Immature natural killer cell (primary cell): ENCODE measurements at places on chromosomes 6 and 20. TPM values are rescaled to one million over a fixed set of nuclear protein-coding genes. Genes with fewer than 3 reads are reported as not detected.

Gene RSPO4
- not detected for polyA plus RNA-seq

Gene ERVFRD-1
- not detected for polyA plus RNA-seq

Gene ADGB
- polyA plus RNA-seq, result not detected

Gene MUCL3
- polyA plus RNA-seq, result not detected

Gene MRPL18
- 92.5 TPM for polyA plus RNA-seq

Gene HDGFL1
- not detected for polyA plus RNA-seq

Gene MCHR2
- polyA plus RNA-seq, result not detected

Gene PERP
- not detected for polyA plus RNA-seq

Gene HLA-DOA
- polyA plus RNA-seq, result 2.8 TPM

- no peak overlapping the region for H3K4me3 ChIP-seq
- no peak for DNase-seq
- H3K36me3 ChIP-seq, result no peaks in the 10 kb centered on the region
- H3K27me3 ChIP-seq, result peaks cover 2% of the 10 kb centered on the region
- no peak overlapping the region for H3K27ac ChIP-seq
Observed at GRCh38 chr6:14517516-14518105, 400.0 kb downstream of the CD83 start.

- H3K36me3 ChIP-seq, result no peaks in the 10 kb centered on the region
- no peak for DNase-seq
- H3K27me3 ChIP-seq, result no peaks in the 10 kb centered on the region
- no peaks in the 10 kb centered on the region for H3K4me1 ChIP-seq
- no peak overlapping the region for H3K27ac ChIP-seq
Observed at GRCh38 chr6:14770572-14770971, 475.3 kb upstream of the JARID2 start.

GRCh38 chr20:7912551-7912950, 27.7 kb downstream of the HAO1 start:
- no peak overlapping the region for H3K4me3 ChIP-seq
- no peaks in the 10 kb centered on the region for H3K4me1 ChIP-seq
- H3K27ac ChIP-seq, result no peak overlapping the region
- no peaks in the 10 kb centered on the region for H3K36me3 ChIP-seq
- DNase-seq, result no peak

DNA sequence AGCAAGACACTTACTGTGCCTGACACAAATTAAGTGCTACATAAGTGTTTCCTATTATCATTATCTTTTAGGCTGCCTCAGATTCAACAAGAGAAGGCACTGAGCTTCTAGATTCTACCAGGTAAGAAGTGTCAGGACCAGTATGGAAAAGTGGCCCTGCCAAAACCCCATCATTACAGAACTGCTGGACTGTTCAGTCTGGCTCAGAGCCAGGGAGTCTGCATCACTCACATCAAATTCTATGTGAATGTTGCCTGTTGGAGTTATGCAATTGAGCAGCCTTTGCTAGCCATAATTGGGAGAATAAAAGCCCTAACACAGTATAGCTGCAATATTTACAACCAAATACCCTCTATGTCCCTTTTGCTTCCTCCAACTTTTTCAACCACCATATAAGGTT, 70.9 kb downstream of the ATG5 start:
- no peak overlapping the region for H3K4me3 ChIP-seq
- DNase-seq, result no peak
- H3K4me1 ChIP-seq, result peaks cover 42% of the 10 kb centered on the region
- H3K27ac ChIP-seq, result no peak overlapping the region

GRCh38 chr6:161168281-161168891, 105.5 kb downstream of the AGPAT4 start:
- H3K27ac ChIP-seq, result peak overlapping the region; percentile 47
- peaks cover 37% of the 10 kb centered on the region for H3K4me1 ChIP-seq
- no peak overlapping the region for H3K4me3 ChIP-seq
- H3K36me3 ChIP-seq, result peaks cover 22% of the 10 kb centered on the region
- DNase-seq, result no peak

- H3K27ac ChIP-seq, result no peak overlapping the region
- peaks cover 5% of the 10 kb centered on the region for H3K4me1 ChIP-seq
- H3K27me3 ChIP-seq, result peaks cover 2% of the 10 kb centered on the region
- DNase-seq, result peak; percentile 19
Observed at GRCh38 chr6:130848945-130849344, 21.7 kb downstream of the SMLR1 start.

DNA sequence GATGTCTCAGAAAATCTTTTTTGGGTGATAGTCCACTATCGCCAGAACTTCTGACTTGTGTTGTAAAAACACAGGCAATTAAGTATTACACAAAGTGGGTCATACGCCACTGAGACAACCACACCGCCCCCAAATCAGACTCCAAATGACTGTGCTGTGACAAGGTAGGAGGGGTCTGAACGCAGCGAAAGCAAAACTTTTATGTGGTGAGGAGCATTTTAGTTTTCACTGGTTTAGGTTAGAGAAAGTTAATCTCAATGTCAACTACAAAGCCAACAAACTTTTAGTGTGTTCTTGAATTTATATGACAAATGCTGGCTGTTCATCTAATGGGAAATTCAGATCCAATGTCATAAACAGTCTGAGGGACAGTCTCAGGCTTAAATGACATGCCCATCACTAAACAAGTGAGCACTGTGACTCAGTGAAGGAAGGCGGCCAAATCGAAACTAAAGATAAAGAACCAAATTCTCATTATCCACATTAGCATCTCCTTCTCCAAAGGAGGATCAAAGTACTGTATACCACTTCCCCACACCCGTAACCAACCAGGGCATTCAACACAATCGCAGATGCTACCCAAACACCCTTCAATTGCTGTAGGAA, 186.7 kb downstream of the GJA10 start:
- H3K4me1 ChIP-seq, result peaks cover 81% of the 10 kb centered on the region
- peaks cover 8% of the 10 kb centered on the region for H3K27me3 ChIP-seq
- H3K4me3 ChIP-seq, result peak overlapping the region; percentile 90

- no peaks in the 10 kb centered on the region for H3K36me3 ChIP-seq
- no peaks in the 10 kb centered on the region for H3K27me3 ChIP-seq
- DNase-seq, result no peak
- no peaks in the 10 kb centered on the region for H3K4me1 ChIP-seq
Observed at GRCh38 chr6:79470728-79471127, 66.5 kb downstream of the LCA5 start.

GRCh38 chr6:132115714-132116366, 164.7 kb upstream of the CCN2 start:
- H3K4me3 ChIP-seq, result no peak overlapping the region
- H3K36me3 ChIP-seq, result no peaks in the 10 kb centered on the region
- H3K27me3 ChIP-seq, result peaks cover 6% of the 10 kb centered on the region
- no peak for DNase-seq

GRCh38 chr20:45538209-45538799, 978 bp downstream of the WFDC6 start:
- H3K36me3 ChIP-seq, result no peaks in the 10 kb centered on the region
- H3K27me3 ChIP-seq, result peaks cover 4% of the 10 kb centered on the region
- no peak for DNase-seq

DNA sequence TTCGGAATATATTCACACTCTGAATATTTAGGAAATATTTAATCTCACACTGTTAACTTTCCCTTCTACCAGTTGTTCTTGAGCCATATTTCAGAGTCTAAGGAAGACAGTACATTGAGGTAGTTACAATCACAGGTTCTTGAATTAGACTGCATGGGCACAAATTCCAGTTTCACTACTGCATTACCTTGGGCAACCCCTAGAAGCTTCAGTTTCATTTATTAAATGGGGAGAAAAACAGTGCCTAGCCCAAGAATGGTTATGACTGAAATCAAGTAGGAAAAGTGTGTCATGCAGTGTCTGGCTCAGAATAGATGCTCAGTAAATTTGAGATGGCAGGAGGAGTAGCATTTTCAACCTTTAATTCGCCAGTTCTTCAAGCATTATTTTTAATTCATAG, 124.5 kb upstream of the SAMD5 start:
- no peaks in the 10 kb centered on the region for H3K4me1 ChIP-seq
- H3K27me3 ChIP-seq, result no peaks in the 10 kb centered on the region
- no peak overlapping the region for H3K4me3 ChIP-seq
- H3K27ac ChIP-seq, result no peak overlapping the region

- H3K27ac ChIP-seq, result no peak overlapping the region
- no peak for DNase-seq
- H3K4me1 ChIP-seq, result no peaks in the 10 kb centered on the region
- H3K4me3 ChIP-seq, result no peak overlapping the region
- peaks cover 25% of the 10 kb centered on the region for H3K36me3 ChIP-seq
Observed at GRCh38 chr20:34948030-34948429, 7.6 kb downstream of the GSS start.

DNA sequence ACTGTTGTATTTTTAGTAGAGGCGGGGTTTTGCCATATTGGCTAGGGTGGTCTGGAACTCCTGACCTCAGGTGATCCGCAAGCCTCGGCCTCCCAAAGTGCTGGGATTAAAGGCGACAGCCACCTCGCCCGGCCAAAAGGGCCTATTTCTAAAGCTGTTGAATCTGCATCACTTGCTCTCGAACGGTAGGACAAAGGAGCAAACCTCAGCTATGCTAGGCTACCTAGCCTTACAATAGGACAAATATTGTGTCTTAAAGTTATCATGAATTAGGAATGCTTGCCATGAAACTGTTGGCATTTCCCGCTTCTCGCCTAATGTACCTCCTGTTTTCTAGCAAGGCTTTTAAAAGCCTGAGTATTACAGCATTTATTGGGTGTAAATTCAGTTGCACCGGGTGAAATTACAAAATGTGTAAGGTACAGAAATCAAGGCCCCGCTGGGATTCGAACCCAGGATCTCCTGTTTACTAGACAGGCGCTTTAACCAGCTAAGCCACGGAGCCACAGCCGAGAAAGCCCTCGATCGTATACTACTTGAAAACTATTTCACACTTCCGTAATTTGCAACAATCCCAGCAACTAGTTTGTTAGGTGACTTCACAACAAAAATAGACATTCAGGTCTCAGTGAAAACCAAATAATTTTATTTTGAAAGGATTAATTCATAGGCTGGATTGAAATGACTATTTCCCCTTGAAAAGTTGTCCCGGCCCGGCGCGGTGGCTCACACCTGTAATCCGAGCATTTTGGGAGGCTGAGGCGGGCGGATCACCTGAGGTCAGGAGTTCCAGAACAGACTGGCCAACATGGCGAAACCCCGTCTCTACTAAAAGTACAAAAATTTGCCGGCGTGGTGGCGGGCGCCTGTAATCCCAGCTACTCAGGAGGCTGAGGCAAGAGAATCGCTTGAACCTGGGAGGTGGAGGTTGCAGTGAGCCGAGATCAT, 211.6 kb upstream of the ZNF184 start:
- DNase-seq, result peak; percentile 62
- no peaks in the 10 kb centered on the region for H3K36me3 ChIP-seq
- H3K27me3 ChIP-seq, result peaks cover 76% of the 10 kb centered on the region
- H3K4me1 ChIP-seq, result peaks cover 28% of the 10 kb centered on the region

DNA sequence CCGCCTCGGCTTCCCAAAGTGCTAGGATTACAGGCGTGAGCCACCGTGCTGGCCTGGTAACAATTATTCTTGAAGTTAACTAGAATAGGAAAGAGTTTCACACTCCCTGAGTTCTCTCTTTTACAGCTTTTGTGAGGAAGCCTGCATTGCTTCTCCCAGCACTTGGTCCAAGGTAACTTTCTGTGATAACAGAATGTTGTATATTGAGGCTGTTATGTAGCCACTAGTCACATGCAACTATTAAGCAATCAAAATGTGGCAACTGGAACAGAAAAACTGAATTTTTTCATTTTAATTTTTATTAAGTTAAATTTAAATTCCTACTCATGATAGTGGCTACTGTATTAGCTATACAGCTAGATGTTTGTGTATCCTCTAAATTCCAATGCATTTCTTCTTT, 2.5 kb downstream of the TRIM38 start:
- H3K36me3 ChIP-seq, result peaks cover 36% of the 10 kb centered on the region
- peaks cover 81% of the 10 kb centered on the region for H3K4me1 ChIP-seq
- no peak overlapping the region for H3K4me3 ChIP-seq
- H3K27ac ChIP-seq, result no peak overlapping the region
- DNase-seq, result no peak

GRCh38 chr6:158920311-158920905, 79.6 kb downstream of the RSPH3 start:
- H3K27ac ChIP-seq, result no peak overlapping the region
- no peak overlapping the region for H3K4me3 ChIP-seq
- H3K27me3 ChIP-seq, result no peaks in the 10 kb centered on the region

- H3K4me3 ChIP-seq, result no peak overlapping the region
- no peak overlapping the region for H3K27ac ChIP-seq
- peaks cover 2% of the 10 kb centered on the region for H3K27me3 ChIP-seq
- no peaks in the 10 kb centered on the region for H3K36me3 ChIP-seq
Observed at GRCh38 chr20:44720621-44720996, 5.4 kb downstream of the CCN5 start.

- no peaks in the 10 kb centered on the region for H3K4me1 ChIP-seq
- no peak overlapping the region for H3K4me3 ChIP-seq
- H3K27ac ChIP-seq, result no peak overlapping the region
- peaks cover 28% of the 10 kb centered on the region for H3K36me3 ChIP-seq
- peaks cover 2% of the 10 kb centered on the region for H3K27me3 ChIP-seq
Observed at GRCh38 chr6:158040051-158040803, 58.6 kb downstream of the SYNJ2 start.

DNA sequence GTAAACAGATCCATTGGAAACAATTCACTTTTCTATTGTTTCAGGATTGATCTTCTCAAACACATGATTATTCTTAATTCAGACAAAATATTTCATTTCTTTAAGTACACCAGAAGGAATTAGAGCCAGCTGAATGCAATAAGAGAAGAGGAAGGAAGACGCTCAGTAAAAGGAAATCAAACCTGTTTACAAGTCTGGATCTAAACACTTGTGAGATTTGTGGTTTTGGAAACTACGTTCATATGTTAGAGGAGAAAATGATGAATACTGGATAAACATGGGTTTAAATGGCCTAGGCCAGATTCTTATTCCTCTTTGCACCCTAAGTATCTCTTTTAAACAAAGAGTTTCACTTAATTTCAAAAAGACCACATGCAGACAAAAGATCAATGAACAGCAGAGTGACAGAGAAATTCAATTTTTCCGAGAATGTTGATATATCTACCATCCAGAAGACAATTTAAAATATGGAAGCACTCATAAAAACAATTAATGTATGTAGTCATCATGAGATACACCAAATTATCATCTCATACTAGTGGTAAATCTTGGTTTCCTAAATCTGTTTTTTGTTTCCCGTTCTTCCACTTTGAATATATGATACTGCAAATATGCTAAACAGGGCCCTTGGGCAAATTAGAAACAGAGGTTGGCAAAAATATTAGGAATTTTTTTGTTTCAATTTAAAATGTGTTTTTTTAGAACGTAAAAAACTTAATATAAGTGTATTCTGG, 703.5 kb upstream of the CITED2 start:
- H3K27me3 ChIP-seq, result no peaks in the 10 kb centered on the region
- no peaks in the 10 kb centered on the region for H3K4me1 ChIP-seq
- no peaks in the 10 kb centered on the region for H3K36me3 ChIP-seq
- DNase-seq, result no peak
- H3K4me3 ChIP-seq, result no peak overlapping the region
- H3K27ac ChIP-seq, result no peak overlapping the region

DNA sequence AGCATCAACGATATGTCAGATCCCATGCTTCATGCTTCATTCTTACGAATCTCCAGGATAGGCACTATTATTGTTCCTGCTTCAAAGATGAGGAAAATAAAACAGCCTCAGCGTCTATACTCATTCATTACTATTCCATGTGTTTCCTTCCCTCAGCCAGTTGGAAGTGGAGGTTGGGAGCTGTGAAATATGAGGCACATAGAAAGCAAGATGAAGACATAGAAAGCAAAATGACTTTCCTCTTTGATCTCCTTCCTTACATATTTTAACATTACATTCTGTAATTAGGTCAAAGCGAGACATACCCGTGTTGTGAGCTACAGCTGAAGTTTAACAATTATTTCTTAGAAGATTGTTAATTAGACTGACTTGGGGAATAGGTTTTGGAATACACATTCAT, 125.4 kb downstream of the FYN start:
- H3K4me3 ChIP-seq, result peak overlapping the region; percentile 69
- peaks cover 22% of the 10 kb centered on the region for H3K27me3 ChIP-seq
- no peak for DNase-seq
- peaks cover 95% of the 10 kb centered on the region for H3K4me1 ChIP-seq
